ENCODE measurements at places on chromosomes 11 and 22. TPM values are rescaled to one million over a fixed set of nuclear protein-coding genes. Genes with fewer than 3 reads are reported as not detected.

DNA sequence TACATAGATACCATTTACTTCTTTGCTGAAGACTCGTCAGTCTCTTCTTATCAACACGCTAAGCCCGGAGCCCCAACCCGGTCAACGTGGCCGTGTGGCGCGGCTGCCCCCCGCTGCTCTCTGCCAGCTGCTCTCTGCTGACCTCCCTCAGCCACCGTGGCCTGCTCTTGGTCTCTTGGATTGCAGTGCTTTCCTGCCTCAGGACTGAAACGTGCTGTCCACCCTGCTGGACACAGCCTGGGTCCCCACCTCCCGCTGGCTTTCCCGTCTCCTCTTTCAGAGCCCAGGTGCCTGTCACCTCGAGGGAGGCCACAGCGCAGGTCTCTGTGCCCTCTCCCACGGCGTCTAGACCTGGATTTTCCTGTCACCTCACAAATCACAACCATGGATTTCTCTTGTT, 388.1 kb upstream of the B3GAT1 start:
- DNase-seq, result no peak

DNA sequence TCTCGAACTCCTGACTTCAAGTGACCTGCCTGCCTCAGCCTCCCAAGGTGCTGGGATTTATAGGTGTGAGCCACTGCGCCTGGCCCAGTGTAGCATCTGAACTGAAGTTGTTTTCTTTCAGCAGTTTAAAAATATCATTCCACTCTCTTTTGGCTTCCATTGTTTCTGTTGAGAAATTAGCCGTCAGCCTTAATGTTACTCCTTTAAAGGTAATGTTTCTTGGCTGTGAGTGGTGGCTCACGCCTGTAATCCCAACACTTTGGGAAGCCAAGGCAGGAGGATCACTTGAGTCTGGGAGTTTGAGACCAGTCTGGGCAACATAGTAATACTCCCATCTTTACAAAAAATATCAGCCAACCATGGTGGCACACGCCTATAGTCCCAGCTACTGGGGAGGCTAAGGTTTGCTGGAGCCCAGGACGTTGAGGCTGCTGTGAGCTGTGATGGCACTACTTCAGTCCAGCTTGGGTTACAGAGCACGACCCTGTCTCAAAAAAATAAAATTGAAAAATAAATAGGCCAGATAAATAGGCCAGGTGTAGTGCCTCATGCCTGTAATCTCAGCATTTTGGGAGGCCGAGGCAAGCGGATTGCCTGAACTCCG, 25.9 kb downstream of the MCAM start:
- no peak for DNase-seq

GRCh38 chr22:35470903-35471321, 69.7 kb upstream of the RASD2 start:
- DNase-seq, result no peak

DNA sequence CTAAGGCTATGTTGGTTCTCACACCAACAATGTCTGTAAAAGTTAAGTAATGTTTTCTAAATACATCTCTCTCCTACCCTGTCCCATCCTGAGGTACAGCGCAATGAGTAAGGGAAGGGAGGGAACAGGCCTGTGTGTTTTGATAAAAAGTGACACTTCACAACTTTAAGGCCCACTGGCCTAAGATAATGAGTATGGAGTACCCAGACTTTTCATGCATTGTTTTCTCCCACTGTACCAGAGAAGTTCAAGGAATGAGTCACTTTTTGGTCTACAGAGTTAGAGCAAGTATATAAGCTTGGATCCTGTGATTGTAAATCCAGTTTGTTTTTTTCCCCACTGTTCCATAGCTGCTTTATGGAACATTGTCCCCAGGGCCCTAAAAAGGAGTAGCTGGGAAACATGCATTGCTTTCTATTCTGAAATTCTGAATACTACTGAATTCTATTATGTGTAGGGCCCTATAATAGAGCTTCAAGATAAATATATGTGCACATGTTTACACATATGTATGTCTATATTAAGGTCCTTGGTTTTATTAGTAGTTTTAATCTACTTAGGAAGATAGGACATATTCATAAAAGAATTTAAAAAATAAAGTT, 29.8 kb downstream of the KCNE3 start:
- DNase-seq, result no peak

GRCh38 chr11:8532475-8532874, 61.6 kb downstream of the STK33 start:
- no peak for DNase-seq

DNA sequence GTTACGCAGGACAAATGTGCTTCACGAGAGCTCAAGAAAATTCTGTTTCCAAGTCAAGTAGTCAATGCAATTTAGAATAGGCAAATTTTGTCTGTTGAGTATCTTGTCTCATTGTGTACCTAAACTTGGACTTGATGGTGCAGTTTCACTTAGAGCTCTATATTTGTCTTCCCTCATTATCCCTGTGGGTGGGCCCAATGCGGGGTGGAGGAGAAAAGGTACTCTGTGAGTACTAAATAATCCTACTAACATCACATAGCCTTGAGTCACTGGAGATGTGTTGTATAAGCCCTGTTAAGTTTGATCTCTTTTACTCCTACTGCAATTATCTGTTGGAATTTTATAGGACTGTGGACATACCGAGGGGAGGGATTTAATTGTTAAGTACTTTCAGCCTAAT, 331.2 kb downstream of the METTL15 start:
- no peak for DNase-seq

Gene TRIM29
- 10.2 TPM for total RNA-seq

Gene RAG1
- total RNA-seq, result 0.34 TPM

DNA sequence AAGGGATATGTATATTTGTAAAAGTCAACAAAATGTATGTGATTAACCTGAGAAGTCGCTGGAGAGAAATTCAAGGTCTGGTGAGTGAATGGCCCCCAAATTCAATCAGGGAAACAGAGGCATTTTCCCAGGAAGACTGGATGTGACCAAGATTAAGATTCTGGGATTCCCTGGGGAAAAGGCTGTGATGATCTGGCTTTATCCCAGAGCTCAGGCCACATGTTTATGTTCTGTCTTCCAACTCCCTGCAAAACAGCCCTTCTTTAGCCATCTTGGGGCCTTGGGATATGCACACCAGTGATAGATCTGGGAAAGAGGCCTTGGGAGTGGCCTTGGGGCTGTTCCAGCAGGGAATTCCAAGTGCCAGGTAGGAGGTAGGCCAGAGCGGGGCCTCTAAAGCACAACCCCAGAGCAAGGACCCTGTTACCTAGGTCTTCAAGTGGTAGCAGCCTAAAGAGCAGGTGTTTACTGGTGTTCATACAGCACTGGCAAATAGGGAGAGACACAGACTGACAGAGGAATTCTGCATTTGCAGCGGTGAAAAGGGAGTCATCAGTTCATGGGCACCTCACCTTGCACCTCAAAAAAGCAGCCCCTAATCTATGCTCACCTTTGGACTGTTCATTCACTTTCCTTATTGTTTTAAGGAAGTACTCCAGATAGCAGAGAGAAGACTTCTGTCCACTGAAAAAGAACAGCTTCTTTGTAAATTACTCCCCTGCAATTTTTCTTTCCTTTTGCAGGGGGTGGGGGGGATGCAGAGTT, 312.4 kb downstream of the BUD13 start:
- DNase-seq, result no peak

Gene ART5
- not detected for total RNA-seq

DNA sequence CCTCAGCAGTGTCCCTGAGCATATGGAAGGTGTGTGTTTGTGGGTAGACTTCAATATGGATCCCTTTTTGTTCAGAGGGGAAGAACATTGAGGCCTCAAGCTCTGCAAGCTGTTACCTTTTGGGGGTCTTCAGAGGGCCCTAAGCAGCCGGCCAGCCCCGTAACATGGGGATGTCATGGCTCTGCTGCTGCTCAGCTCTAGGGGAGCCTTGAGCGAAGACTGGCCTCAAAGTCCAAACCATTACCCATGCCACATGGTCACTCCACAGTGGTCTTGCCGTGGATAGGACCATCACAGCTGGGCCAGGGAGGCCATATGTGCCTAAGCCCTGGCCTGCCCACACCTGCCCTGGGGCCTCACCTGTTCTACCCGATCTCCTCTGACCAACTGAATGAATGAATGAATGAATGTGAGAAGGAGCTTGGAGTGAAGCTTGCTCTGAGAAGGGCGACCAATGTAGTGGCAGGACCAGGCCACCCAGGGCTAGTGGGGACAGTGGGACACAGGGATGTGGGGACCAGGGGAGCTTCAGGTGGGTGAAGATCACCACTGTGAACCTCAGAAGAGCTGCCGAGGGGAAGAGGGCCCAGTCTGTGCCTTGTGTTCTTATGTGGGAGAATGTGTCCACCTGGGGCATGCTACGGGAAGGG, 754.6 kb downstream of the BRD1 start:
- DNase-seq, result no peak

DNA sequence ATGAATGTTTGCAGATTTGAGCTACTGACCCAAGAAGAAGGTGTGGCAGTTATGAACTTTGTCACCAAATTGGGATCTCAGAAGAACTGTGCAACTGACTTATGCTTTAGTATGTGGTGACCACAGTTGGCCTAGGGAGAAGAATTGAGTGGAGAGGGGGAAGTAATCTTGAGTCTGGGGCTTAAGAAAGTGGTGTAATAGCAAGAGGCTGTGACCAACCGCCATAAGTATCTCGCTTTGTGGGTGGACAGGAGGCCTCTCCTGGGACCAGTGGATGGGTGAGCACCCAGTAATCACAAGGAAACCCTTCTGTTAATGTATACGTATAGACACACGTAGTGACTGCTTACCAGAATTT, 12.7 kb upstream of the IL10RA start:
- no peak for DNase-seq

DNA sequence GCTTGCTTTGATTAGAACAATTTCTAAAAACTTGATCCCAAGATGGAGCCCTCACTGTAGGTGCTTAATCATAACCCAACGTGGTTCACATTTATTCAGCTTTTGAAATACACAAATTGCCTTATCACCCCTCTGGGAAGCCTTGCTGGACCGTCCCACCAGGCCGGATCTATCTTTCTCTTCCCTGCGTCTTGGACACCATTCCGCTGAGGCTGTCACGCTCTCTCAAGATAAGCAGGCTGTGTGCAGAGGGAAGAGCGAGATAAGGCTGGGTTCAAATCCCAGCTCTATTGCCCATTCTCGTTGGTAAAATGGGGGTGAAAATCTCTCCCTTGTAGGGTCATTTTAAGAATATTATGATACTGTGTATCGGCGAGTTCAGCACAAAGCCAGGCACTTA, 20.5 kb upstream of the TP53I11 start:
- no peak for DNase-seq

Gene DEPDC7
- 13.8 TPM for total RNA-seq

Data from A172 (cell line).